ENCODE measurements at places on chromosomes 6 and 20. TPM values are rescaled to one million over a fixed set of nuclear protein-coding genes. Genes with fewer than 3 reads are reported as not detected.

The ISM1 gene
- total RNA-seq: not detected

GRCh38 chr6:50850223-50851048 lies 31.8 kb downstream of the TFAP2B start:
- peak; percentile 58 for DNase-seq

DNA sequence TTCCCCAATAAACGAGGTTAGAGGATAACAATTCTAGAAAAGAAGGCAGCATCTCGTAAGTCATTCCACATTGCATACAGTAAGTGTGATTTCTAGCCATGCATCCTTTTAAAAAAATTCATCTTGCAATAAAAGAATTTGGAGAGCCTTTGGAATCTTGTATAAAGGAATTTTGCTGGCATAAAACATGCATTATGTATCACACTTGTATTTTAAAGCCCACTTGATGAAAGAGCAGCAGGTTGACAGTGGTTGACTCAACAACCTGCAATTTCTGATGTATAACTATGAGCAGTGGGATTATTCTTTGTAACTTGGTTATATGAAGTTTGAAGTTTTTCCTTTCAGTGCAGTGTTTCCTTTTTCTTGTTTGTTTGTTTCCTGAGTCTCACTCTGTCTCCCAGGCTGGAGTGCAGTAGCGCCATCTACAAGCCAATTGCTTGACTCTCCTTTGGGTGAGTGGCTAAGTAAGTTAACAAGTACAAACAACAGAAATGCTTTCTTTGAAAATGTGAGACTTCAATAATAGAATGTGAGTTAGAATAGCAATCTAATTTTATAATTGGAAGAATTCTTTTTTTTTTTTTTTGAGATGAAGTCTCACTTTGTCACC lies 39.9 kb downstream of the JARID2 start:
- DNase-seq: no peak

The PKIB gene
- total RNA-seq: 20.3 TPM

DNA sequence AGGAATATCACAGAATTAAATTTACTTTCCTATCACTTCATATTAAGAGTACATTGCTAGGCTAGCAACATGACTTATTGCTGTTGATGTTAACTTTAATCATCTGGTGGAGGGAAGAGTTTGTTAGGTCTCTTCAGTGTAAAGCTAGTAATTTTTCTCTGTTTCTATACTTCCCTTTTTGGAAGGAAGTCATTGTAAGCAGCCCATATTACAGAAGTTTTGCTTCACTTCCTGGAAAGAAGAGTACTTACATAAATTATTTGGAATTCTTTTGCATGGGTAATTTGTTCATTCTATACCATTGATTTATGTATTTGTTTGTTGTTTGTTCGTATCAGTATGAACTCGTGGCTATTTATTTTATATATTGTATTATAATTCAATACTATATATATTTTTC lies 405.2 kb downstream of the RFPL4B start:
- DNase-seq: no peak

The SLPI gene
- 276 TPM for total RNA-seq

- DNase-seq: peak; percentile 45
Observed at GRCh38 chr20:42392442-42392841, 774.3 kb upstream of the CHD6 start.

The TSBP1 gene
- not detected for total RNA-seq

The PNPLA1 gene
- not detected for total RNA-seq

DNA sequence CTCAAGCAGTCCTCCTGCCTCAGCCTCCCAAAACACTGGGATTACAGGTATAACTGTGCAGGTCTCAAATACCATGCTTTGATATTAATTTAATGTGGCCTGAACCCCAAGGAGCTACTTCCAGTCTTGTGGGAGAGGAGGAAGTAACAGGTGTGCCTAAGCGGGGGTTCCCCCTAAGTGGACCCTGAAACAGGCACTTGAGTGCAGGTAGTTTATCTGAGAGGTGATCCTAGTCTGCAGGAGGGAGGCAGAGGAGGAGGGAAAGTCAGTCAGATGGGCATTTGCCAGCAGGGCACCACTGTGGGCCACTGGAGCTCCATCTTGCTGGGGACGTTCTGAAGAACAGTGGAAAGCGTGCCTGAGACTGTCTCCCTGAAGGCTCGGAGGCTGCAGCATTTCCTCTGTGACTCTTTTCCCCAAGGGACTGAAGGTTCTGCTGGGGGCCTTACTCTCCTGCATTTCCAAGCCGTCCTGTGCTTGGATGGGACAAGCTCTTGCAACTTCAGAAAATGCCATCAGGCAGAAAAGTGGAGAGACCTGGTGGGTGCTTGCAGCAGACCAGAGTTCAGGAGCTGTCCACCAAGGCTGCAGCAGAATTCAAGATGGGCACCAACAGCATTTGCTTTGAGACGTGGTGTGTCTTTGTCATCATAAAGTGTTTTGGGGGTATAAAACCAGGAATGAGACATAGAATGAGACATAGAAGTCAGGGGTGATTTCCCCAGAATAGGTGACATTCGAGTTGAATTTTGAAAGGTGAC lies 4.6 kb upstream of the DLGAP4 start:
- DNase-seq: no peak

GRCh38 chr6:786946-787763 lies 94.2 kb upstream of the EXOC2 start:
- no peak for DNase-seq

- DNase-seq: no peak
Observed at GRCh38 chr6:143059663-143060353, 881 bp upstream of the AIG1 start.

- no peak for DNase-seq
Observed at GRCh38 chr6:134809130-134809529, 140.8 kb downstream of the ALDH8A1 start.

DNA sequence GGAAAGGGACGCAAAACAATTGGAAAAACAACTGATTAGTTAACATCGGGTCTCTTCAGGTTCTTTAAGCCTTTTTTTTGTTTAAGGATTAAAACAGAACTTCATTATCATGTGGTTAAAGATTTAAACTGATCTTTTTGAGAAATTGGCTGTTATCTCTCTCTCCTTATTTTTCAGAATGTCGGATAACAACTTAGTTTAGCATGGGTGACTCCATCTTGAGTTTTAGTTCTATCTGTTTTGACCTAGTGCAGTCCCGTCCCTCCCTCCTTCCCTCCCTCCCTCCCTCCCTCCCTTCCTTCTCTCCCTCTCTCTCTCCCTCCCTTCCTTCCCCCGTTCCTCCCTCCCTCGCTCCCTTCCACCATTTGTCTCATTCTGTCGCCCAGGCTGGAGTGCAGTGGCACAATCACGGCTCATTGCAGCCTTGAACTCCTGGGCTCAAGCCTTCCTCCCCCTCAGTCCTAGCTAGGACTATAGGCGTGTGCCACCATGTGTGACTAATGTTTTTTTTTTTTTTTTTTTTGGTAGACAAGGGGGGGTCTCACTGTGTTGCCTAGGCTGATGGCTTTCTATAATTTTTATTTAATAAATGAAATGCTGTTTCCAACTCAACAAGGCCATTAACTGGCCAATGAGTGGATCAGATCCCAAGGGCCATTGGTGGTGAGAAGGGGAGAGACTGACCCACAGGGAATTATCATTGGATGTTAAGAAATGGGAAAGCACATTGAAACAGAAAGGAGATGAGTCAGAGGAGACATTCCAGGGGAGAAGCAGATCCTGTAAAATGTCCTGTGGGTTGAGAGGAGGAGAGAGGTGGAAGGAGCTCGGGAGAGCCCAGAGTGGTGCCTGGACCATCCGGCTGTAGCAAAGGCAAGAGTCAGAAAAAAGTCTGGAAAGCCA lies 13.6 kb downstream of the BAK1 start:
- DNase-seq: no peak

DNA sequence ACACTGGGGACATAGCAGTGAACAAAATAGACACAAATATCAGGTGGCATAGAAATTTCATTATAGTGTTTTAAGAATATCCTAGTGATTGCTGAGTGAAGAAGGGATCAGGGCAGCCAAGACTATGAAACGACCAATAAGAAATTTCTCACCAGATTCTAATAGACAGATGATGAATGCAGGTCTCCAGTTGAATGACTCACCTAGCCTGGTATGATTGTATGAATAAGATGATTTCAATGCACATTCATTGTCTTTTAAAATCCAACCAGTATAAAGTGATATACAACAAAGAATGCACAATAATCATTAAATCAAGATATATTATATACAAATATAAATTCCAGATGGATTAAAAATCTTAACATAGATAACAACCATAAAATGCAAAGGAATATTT lies 124.5 kb upstream of the TENT5A start:
- DNase-seq: no peak

GRCh38 chr6:39634646-39635341 lies 90.4 kb downstream of the KIF6 start:
- no peak for DNase-seq

DNA sequence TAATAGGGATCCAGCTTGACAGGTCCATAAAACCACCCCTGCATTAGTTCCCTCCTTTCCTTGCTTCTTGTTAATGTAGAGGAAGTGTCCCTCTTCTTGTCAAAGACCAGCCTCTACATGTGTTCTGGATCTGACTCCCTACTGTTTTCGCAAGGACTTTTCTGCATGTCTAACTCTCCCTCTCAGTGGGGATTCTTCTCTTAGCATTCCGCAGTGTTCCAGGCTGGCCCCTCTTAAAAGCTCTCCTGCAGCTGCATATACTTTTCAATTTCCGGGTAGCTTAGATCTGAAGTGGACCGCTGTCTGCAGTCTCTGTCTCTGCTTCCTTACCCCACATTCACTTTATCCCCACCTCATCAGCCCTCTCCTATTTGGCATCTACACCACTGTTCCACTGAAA lies 96.1 kb upstream of the MAN1A1 start:
- no peak for DNase-seq

GRCh38 chr20:40294175-40294574 lies 394.9 kb downstream of the MAFB start:
- no peak for DNase-seq

GRCh38 chr6:7721649-7722048 lies 4.2 kb upstream of the BMP6 start:
- DNase-seq: peak; percentile 53

GRCh38 chr20:1868856-1869255 lies 26.4 kb upstream of the SIRPA start:
- no peak for DNase-seq

- no peak for DNase-seq
Observed at GRCh38 chr20:6355754-6356451, 233.1 kb upstream of the FERMT1 start.

DNA sequence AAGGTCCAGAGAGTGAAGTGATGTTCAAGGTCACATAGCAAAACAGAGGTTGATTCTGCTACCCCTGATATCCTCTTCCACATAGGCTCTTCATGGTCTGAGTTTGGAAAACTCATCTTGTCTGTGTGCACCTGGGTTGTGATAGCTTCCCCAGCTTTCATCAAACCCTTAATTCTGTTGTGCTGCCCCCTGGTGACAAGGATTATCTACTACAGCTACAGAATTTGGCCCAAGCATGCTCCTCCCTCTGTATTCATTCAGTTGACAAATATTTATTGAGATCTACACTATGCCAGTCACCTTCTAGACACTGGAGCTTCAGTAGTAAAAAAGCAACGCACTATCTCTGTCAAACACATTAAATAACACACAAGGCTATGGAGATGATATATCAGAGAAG lies 50.4 kb downstream of the SMPDL3A start:
- peak; percentile 78 for DNase-seq

- DNase-seq: peak; percentile 57
Observed at GRCh38 chr20:40887105-40887504, 141.5 kb upstream of the TOP1 start.

- DNase-seq: no peak
Observed at GRCh38 chr6:134840086-134840867, 109.6 kb downstream of the ALDH8A1 start.
